ENCODE measurements at places on chromosomes 13 and 19.

DNA sequence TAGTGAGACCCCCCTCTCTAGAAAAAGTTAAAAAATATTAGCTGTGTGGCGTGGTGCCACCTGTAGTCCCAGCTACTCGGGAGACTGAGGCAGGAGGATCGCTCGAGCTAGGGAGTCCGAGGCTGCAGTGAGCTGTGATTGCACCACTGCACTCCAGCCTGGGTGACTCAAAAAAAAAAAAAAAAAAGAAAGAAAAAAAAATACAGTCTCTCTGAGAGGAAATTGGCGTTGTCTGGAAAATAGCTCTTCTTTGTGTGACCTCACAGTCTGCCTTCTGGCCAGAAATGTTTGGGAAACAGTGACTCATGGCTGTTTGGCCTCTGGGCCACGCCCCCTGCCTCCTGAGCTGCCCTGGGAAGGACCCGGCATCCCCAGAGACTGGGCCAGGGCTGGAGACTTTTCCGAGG is 10.7 kb downstream of the MARCHF2 start:
- no peak for DNase-seq

DNA sequence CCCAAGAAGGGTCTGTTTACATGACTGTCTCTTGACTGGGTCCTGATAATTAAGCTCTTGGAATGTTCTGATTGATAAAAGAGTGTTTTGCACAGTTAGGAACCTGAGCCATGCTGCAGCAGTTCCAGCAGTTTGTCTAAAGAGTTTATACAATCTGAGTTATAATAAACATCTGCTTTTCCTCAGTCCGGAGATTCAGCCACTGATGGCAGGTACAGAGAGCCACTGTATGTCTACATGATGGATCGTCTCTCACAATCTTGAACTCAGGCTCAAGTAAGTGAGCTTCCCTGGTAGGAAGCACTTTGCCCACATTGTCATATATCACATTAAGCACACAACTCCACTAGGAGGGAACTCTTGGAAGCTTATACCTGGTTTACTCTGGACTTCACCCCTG is 84.3 kb downstream of the UGGT2 start:
- DNase-seq, result no peak

DNA sequence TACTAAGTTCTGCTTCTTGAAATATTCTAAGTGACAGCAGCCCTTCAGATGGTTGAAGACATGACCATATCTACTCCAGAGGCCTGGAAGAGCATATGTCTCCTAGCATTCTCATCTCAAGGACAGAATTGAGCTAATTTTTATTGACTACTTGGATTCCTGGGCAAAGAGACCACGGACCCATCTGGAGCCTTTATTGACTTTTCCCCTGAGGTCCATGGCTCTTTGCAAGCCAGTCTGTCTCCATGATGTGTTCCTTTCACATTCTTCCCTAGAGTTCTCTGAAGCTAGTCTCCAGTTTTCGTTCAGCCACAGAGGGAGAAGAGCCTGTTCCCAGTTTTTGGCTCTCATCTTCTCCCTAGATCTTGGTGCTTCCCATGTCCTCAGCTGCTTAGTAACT is 202.7 kb downstream of the PCCA start:
- no peak for DNase-seq

GRCh38 chr13:35887115-35887666 is 244.0 kb downstream of the DCLK1 start:
- DNase-seq, result no peak

DNA sequence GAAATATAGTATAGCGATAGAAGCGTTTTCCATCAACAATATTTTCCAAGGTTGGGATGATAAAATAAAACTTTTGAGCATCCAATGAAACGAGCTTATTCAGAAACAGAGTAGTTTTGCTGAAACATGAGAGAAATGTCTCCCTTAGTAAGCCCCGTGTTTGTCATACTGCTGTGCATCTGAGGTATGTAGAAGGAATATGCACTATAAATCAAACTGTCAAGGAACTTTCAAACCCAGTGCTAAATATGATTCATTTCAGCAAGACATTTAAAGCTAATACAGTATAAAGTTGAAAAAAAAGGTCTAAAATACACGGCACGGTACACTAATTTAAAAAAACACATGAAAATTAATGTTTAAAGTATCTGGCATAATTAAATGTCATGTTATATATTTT is 546.2 kb downstream of the SLITRK5 start:
- no peak for DNase-seq

DNA sequence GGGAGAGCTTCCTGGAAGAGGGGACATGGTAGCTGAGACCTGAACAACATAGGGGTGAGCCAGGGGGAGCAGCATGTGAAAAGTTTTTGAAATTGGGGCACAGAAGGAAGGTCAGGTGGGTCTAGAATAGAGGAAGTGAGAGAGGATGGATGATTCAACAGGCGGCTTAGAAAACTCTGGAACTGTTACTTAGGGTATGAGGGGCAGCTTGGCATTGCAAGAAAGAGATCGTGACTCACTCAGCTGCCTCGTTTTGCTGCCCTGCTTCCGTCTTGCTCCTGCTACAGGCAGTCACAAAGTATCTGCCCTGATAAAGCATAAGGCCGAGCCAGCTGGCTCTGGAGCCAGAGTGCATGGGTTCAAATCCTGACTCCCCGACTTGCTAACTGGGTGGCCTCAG is 1.3 kb upstream of the CEACAM20 start:
- DNase-seq, result no peak
